Ascending aorta (tissue), 2 donors: ENCODE measurements at places on chromosomes 7 and 10. TPM values are rescaled to one million over a fixed set of nuclear protein-coding genes. Genes with fewer than 3 reads are reported as not detected.
A peak's percentile ranks its signal among the peaks of the same experiment; 100 is the strongest.

- peak overlapping the region; percentile 16 for H3K27ac ChIP-seq
- no peaks in the 10 kb centered on the region for H3K27me3 ChIP-seq
- no peaks in the 10 kb centered on the region for H3K36me3 ChIP-seq
- no peaks in the 10 kb centered on the region for H3K4me1 ChIP-seq
Measured at GRCh38 chr10:127880557-127880956, 12.2 kb downstream of the CLRN3 start.

- peak overlapping the region; percentile 45 for H3K4me3 ChIP-seq
- no peaks in the 10 kb centered on the region for H3K4me1 ChIP-seq
- H3K27me3 ChIP-seq = no peaks in the 10 kb centered on the region
- no peak overlapping the region for H3K27ac ChIP-seq
- no peak for DNase-seq
- H3K36me3 ChIP-seq = no peaks in the 10 kb centered on the region
Measured at GRCh38 chr10:122298598-122299301, 27.7 kb downstream of the BTBD16 start.

DNA sequence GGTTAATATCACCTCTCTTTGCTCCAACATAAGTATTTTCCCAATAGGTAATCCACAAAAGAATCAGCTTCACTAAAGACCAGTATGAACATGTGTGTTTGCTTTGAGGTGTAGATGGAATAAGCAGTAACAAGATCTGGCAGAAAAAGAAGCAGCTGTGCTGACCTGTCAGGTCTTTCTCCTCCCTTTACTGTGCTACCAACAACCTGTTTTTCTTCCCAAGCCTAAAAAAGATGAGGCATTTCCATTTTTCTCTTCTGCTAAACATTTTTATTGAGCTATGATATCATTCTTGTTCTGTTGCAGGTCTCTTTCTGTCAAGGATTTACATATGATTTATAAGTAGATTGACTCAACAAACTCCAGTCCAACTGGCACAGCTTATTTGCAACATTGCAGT, 315.2 kb upstream of the GLI3 start:
- no peak overlapping the region for H3K27ac ChIP-seq
- H3K27me3 ChIP-seq = no peaks in the 10 kb centered on the region
- H3K4me1 ChIP-seq = no peaks in the 10 kb centered on the region
- no peak overlapping the region for H3K4me3 ChIP-seq

DNA sequence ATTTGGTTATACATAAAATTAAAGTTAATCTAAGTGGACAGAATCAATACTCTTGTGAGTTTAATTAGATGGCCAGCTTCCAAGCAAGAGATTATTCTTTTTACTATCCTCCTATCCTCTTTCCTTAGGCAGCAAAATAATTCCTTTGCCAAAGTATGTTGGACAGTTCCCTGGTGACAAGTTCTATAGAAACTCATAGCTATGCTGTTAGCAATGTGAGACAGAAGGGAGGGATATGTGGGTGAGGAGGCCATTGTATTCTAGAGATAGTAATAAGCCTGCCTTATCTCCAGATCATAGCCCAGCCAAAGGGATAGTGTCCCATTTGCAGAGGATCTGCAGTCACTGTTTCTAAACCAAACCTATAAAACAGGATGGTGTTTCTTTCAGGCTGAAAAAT, 181.6 kb upstream of the HDAC9 start:
- H3K36me3 ChIP-seq = no peaks in the 10 kb centered on the region
- H3K27me3 ChIP-seq = no peaks in the 10 kb centered on the region
- DNase-seq = no peak
- no peak overlapping the region for H3K27ac ChIP-seq
- no peak overlapping the region for H3K4me3 ChIP-seq

- no peaks in the 10 kb centered on the region for H3K36me3 ChIP-seq
- no peak overlapping the region for H3K4me3 ChIP-seq
- no peak for DNase-seq
- H3K27ac ChIP-seq = no peak overlapping the region
- no peaks in the 10 kb centered on the region for H3K4me1 ChIP-seq
Measured at GRCh38 chr10:63382066-63382465, 83.7 kb downstream of the JMJD1C start.

- no peak overlapping the region for H3K4me3 ChIP-seq
- peak overlapping the region; percentile 28 for H3K27ac ChIP-seq
- H3K4me1 ChIP-seq = no peaks in the 10 kb centered on the region
- H3K36me3 ChIP-seq = no peaks in the 10 kb centered on the region
- H3K27me3 ChIP-seq = no peaks in the 10 kb centered on the region
Measured at GRCh38 chr7:106485919-106486318, 175.0 kb downstream of the CCDC71L start.

DNA sequence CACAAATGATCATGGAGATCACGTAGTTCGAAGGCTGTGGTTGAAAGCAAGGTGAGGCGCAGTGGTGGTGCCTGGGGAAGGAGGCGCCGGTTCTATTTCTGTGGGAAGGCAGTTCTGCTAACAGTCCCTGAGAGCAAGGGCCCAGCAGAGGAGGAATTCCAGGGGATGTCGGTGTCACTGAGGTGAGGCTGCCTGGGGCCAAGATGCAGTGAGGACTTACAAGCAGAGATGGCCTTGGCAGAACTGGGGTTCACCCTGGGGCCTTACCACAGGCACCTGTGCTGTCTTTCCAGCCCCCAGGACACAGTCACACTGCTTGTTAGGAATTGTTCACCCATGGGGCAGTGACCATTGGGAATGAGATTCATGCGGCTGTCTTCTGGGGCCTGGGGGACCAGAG, 26.7 kb downstream of the GBX1 start:
- H3K4me3 ChIP-seq = no peak overlapping the region
- no peaks in the 10 kb centered on the region for H3K27me3 ChIP-seq
- no peaks in the 10 kb centered on the region for H3K4me1 ChIP-seq
- H3K36me3 ChIP-seq = peaks cover 48% of the 10 kb centered on the region
- no peak overlapping the region for H3K27ac ChIP-seq

DNA sequence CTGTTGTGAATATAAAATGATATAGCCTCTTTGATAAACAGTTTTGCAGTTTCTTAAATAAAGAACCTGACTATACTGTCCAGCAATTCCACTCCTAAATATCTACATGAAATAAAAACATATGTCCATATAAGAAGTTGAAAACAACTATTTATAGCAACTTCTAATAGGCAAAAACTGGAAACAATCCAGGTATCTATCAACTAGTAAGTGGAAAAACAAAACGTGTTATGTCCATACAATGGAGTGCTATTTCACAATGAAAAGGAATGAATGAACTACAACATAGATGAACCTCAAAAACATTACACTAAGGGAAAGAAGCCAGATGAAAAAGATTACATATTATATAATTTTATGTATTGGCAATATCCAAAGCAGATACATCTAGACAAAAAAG, 268.9 kb downstream of the CSTF2T start:
- no peak overlapping the region for H3K4me3 ChIP-seq
- H3K27ac ChIP-seq = no peak overlapping the region
- peaks cover 11% of the 10 kb centered on the region for H3K4me1 ChIP-seq
- no peak for DNase-seq
- no peaks in the 10 kb centered on the region for H3K36me3 ChIP-seq

DNA sequence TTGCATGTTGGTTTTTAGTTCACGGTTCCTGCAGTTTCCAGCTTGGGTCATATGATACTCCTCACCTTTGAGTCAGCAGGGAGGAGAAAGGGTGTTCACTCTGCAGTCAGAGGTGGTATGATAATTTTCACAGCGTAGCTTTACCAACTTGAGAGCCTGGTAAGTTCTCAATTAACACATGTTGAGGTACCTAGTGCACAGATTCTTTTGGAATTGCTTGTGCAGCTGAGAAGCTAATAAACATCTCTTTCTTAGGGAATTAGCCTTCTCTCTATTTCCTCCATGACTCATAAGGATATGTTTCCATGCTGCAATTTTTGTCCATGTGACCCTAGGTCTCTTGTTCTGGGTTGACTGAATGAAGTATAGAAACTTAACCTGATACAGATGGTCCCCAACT, 166.6 kb downstream of the KIF20B start:
- no peaks in the 10 kb centered on the region for H3K36me3 ChIP-seq
- H3K27ac ChIP-seq = no peak overlapping the region
- no peak overlapping the region for H3K4me3 ChIP-seq
- H3K4me1 ChIP-seq = no peaks in the 10 kb centered on the region
- H3K27me3 ChIP-seq = no peaks in the 10 kb centered on the region

DNA sequence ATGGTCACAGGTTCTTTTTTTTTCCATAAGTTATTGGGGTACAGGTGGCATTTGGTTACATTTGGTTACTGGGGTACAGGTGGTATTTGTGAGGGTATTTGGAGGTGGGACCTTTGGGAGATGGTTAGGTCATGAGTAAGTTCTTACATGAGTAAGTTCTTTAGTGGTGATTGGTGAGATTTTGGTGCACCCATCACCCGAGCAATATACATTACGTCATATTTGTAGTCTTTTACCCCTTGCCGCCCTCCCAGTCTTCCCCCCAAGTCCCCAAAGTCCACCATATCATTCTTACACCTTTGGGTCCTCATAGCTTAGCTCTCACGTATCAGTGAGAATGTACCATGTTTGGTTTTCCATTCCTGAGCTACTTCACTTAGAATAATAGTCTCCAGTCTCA, 49.2 kb upstream of the R3HCC1L start:
- H3K36me3 ChIP-seq = no peaks in the 10 kb centered on the region
- H3K4me3 ChIP-seq = no peak overlapping the region
- no peaks in the 10 kb centered on the region for H3K4me1 ChIP-seq
- no peak overlapping the region for H3K27ac ChIP-seq
- H3K27me3 ChIP-seq = no peaks in the 10 kb centered on the region
- DNase-seq = no peak

DNA sequence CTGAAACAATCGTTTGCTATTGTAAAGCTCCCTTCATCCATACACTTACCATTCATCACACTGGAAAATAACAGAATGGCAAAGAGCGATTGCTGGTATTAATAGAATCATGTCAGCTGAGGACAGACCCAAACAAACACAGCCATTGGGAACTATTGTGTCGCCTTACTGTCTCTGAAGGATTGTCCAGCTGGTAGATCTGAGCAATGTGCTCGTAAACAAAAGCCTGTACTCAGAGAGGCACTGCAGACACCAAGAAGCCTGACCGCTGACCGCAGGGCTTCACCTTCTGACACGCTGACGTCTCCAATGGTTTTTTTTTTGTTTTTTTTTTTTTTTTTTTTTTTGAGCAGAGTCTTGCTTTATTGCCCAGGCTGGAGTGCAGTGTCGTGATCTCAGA, 151.0 kb upstream of the FRMD4A start:
- no peak overlapping the region for H3K4me3 ChIP-seq
- no peaks in the 10 kb centered on the region for H3K27me3 ChIP-seq
- no peaks in the 10 kb centered on the region for H3K36me3 ChIP-seq
- DNase-seq = no peak
- H3K4me1 ChIP-seq = no peaks in the 10 kb centered on the region

- no peak overlapping the region for H3K4me3 ChIP-seq
- H3K27ac ChIP-seq = no peak overlapping the region
- no peaks in the 10 kb centered on the region for H3K36me3 ChIP-seq
- H3K27me3 ChIP-seq = no peaks in the 10 kb centered on the region
- H3K4me1 ChIP-seq = no peaks in the 10 kb centered on the region
- no peak for DNase-seq
Measured at GRCh38 chr7:37580376-37580775, 103.2 kb upstream of the GPR141 start.

GRCh38 chr10:123496996-123497660, 169.0 kb upstream of the GPR26 start:
- no peaks in the 10 kb centered on the region for H3K4me1 ChIP-seq
- no peak overlapping the region for H3K4me3 ChIP-seq
- DNase-seq = no peak
- no peaks in the 10 kb centered on the region for H3K36me3 ChIP-seq
- H3K27ac ChIP-seq = no peak overlapping the region

GRCh38 chr7:143954135-143954534, 509 bp upstream of the OR2F1 start:
- H3K36me3 ChIP-seq = no peaks in the 10 kb centered on the region
- no peak overlapping the region for H3K27ac ChIP-seq
- H3K4me1 ChIP-seq = peaks cover 6% of the 10 kb centered on the region
- no peak for DNase-seq
- H3K4me3 ChIP-seq = no peak overlapping the region

- no peaks in the 10 kb centered on the region for H3K27me3 ChIP-seq
- no peaks in the 10 kb centered on the region for H3K36me3 ChIP-seq
- no peak overlapping the region for H3K4me3 ChIP-seq
- H3K4me1 ChIP-seq = no peaks in the 10 kb centered on the region
- no peak for DNase-seq
Measured at GRCh38 chr7:78688376-78688775, 765.1 kb downstream of the MAGI2 start.

DNA sequence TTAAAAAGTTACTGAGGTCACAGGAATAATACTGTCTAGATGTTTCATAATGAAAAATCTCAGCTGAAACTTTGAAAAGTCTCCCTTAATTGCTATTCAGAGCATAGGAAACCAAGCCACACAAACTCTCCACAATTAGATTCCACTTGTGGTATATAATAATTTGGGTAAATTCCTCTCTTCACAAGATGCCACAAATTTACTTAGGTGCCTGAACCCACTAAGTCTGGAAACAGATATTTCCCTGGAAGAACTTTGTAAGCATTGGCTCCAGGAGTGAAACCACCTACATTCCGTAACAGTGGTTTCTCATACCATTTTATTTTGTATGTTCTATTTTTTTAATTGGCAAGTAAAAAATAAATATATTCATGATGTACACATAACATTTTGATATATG, 493.4 kb downstream of the SEMA3D start:
- no peaks in the 10 kb centered on the region for H3K27me3 ChIP-seq
- H3K27ac ChIP-seq = no peak overlapping the region
- no peaks in the 10 kb centered on the region for H3K4me1 ChIP-seq
- no peaks in the 10 kb centered on the region for H3K36me3 ChIP-seq
- no peak overlapping the region for H3K4me3 ChIP-seq

GRCh38 chr10:13820119-13820963, 233.6 kb downstream of the PRPF18 start:
- H3K4me1 ChIP-seq = peaks cover 7% of the 10 kb centered on the region
- no peak overlapping the region for H3K27ac ChIP-seq
- H3K4me3 ChIP-seq = no peak overlapping the region
- DNase-seq = no peak

DNA sequence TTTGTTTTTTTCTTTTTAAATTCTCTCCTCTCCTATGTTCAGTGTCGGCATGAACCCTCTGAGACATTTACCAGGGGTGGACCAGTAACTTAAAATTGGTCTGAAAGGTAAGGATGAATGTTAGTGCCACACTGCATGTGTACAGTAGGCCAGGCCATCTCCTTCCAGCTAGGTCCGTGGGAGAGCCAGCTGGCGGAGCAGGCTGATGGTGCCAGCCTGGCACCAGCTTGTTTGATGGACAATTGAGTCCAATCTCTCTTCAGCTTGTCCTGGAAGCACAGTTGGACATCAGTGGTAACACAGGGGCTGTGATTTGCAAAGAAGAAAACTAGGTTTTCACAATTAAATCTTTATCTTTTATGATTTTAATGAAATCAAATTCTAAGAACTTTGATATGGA, 136.5 kb downstream of the CNNM2 start:
- peak overlapping the region; percentile 70 for H3K27ac ChIP-seq
- peak overlapping the region; percentile 44 for H3K4me3 ChIP-seq
- H3K4me1 ChIP-seq = no peaks in the 10 kb centered on the region
- H3K27me3 ChIP-seq = no peaks in the 10 kb centered on the region
- no peak for DNase-seq
- no peaks in the 10 kb centered on the region for H3K36me3 ChIP-seq

- no peak for DNase-seq
- H3K36me3 ChIP-seq = no peaks in the 10 kb centered on the region
- no peaks in the 10 kb centered on the region for H3K27me3 ChIP-seq
- no peak overlapping the region for H3K27ac ChIP-seq
Measured at GRCh38 chr10:75335983-75336382, 65.6 kb downstream of the ZNF503 start.

GNG11 gene
- total RNA-seq = 28.4 TPM

C7orf57 gene
- not detected for total RNA-seq

HABP2 gene
- not detected for total RNA-seq

SPAM1 gene
- not detected for total RNA-seq

STMP1 gene
- 10.1 TPM for total RNA-seq

ITIH5 gene
- total RNA-seq = 19.4 TPM

COL1A2 gene
- 692 TPM for total RNA-seq

CNPY1 gene
- not detected for total RNA-seq

SPACDR gene
- total RNA-seq = not detected
